NCI-H1092 treated with DMSO at 0.1 percent for 48 hours (cell line): ENCODE measurements at places on chromosomes 12 and 14.

DNA sequence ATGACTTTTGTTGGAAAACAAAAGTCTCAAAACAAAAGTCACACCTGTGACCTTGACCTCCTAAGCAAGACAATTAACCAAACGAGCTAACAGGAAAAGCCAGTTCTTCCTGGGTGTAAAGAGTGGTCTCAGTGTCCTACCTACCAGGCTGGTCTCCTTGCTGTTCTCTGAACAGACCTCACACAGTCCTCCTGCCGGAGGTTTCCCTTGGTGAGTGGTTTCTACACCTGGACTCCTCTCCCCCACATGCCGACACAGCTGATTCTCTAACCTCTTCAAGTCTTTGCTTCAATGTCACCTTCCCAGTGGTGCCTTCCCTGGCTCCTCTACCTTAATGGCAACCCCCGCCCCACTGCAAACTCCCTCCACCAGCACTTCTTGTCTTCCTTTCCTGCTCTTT is 238.6 kb downstream of the ZFP36L1 start:
- DNase-seq, result no peak

DNA sequence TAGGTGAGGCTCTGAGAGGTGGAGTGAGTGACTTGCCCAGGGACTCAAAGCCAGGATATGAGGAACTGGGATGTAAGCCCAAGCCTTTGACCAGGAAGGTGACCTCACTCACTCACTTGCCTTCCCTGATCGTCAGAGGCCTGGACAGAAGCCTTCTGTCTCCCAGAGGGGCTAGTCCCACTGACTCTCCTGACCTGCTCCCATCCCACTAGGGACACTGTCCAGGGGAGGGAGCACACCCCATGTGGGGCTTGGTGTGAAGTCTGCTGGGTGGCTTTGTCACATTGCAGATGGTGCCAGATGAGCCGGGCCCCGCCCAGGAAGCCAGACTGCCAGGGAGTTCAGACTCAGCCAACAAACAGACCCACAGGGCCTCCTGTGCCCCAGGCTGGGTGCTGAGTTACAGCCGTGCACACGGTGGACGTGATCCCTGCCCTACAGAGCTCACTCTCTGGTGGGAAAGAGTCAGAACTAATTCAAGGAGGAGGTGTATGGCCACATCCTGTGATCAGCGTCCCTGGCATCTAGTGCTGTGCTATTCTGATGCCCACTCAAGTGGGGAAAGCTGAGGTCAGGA is 28.3 kb downstream of the MMAB start:
- DNase-seq, result no peak

DNA sequence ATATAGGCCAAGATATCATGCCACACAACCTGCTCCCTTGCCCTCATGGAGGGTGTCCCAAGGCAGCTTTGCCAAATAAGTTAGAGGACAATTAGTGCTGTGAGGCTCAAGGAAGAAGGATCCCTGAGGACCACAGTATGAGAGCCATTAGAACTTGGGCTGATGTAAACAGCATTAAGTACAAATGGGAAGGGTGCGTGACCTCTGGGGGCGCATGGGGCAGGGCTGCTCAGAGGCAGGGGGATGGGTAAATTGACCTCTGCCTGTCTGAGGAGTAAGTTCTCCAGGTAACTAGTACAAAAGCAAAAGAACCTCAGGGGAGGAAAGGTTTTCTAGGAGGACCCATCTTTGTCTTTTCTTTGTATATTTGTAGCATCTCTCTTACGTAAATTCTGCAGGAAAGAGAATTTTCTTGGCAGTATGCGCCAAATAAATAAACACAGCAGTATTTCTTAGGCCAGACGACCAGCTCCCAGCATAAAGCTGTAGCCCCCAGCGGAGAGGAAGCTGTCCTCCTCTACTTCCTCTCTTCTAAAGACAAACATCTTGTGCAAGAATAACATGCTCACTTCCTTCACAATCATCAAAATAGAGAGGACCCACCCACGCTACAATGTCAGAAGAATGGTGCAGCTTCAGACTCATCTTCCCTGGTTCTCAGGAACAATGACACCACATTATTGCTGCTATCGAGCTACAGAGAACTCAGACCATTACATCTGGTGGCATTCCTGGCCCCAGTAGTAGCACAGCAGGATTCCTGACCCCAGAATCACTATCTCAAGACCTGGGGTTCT is 16.4 kb upstream of the VWF start:
- DNase-seq, result no peak

- DNase-seq, result no peak
These were observed 17.1 kb downstream of the MRPL42 start for GRCh38 chr12:93484315-93484981.
